GM23338 (cell line): ENCODE measurements at places on chromosomes 5 and 9. TPM values are rescaled to one million over a fixed set of nuclear protein-coding genes. Genes with fewer than 3 reads are reported as not detected.
A peak's percentile ranks its signal among the peaks of the same experiment; 100 is the strongest.

The CSF1R gene
- not detected in 2 replicates for total RNA-seq

- no peak for DNase-seq
These were observed 30.1 kb downstream of the EGR1 start for GRCh38 chr5:138495351-138495750.

GRCh38 chr5:154683101-154683880, 71.9 kb upstream of the LARP1 start:
- no peak for DNase-seq

GRCh38 chr9:106019039-106019680, 324.8 kb downstream of the TMEM38B start:
- peak; percentile 30 for DNase-seq
